Activated CD8-positive, alpha-beta T cell treated with anti-CD3 and anti-CD28 coated beads, Interleukin-2, amount 10 ng/mL, durations not matched to agents 7 days and 5 days (primary cell): ENCODE measurements at places on chromosomes 7 and 10. TPM values are rescaled to one million over a fixed set of nuclear protein-coding genes. Genes with fewer than 3 reads are reported as not detected.
A peak's percentile ranks its signal among the peaks of the same experiment; 100 is the strongest.

LRRN3 gene
- 204 TPM for total RNA-seq

FAM13C gene
- total RNA-seq, result not detected

VWDE gene
- 3.2 TPM for total RNA-seq

PRF1 gene
- total RNA-seq, result 272 TPM

CHPF2 gene
- total RNA-seq, result 34.7 TPM

CACNA2D1 gene
- total RNA-seq, result not detected

GHRHR gene
- total RNA-seq, result not detected

- no peaks in the 10 kb centered on the region for H3K4me1 ChIP-seq
- H3K27me3 ChIP-seq, result no peaks in the 10 kb centered on the region
- no peak for DNase-seq
These were observed 18.7 kb upstream of the GET4 start for GRCh38 chr7:857661-858060.

DNA sequence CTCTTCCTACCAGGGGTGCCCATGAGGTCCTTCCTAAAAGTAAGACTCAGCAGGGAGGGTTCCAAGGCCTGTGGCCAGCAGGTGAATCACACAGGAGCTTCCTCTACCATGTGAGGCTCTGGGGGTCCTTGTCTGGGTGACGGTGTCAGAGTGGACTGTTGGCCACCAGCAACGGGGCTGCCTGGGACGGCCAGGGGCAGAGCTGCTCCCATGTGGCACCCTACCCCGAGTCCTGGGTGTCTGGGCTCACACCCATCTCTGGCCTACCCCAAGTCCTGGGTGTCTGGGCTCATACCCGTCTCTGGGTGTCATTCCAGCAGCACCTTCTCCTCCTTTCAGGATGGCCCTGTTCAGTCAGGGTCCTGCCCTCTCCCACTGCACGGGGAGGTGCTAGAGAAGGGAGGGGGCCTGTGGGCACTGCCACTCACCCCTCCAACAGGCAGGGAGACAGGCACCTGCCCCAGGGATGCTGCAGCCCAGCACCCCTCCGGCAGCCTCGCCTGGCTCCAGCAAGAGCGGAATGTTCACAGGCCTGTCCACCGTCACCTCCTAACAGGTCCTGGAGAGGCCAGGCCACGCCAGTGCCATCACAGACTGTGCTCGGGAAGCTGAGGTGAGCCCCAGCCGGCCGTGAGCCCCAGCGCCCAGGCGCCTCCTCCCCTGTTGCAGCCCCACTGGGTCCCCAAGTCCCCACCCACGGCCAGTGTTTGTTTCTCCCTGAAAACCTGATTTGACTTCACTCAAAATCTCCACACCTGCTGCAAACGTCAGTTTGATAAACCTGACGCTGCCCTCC lies 143.7 kb downstream of the PTPRN2 start:
- H3K27me3 ChIP-seq, result no peaks in the 10 kb centered on the region
- H3K4me1 ChIP-seq, result no peaks in the 10 kb centered on the region
- DNase-seq, result no peak
- H3K36me3 ChIP-seq, result no peaks in the 10 kb centered on the region

DNA sequence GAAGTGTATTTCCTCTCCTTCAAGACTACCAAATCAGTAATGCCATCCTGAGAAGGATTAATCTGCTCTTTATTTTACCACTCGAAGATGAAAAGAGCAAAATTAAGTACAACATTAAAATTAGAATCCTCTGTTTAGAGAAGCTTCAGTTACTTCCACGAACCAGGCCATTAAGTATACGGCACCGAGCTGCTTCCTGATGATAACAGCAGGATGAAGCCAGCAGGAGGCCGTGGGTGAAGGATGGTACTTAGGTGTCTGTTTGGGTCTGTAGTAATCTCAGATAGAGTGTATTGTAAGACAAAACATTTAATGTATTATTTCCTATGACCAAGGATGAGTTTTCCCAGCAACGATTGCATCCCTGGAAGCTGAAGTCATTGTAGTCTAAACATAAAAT lies 362.8 kb downstream of the SFMBT2 start:
- H3K4me1 ChIP-seq, result peaks cover 34% of the 10 kb centered on the region
- H3K4me3 ChIP-seq, result no peak overlapping the region
- no peak overlapping the region for H3K27ac ChIP-seq
- H3K27me3 ChIP-seq, result peaks cover 2% of the 10 kb centered on the region
- H3K36me3 ChIP-seq, result peaks cover 22% of the 10 kb centered on the region
- DNase-seq, result no peak

- peak overlapping the region; percentile 94 for H3K4me3 ChIP-seq
- peak overlapping the region; percentile 90 for H3K27ac ChIP-seq
- peak; percentile 43 for DNase-seq
- H3K27me3 ChIP-seq, result no peaks in the 10 kb centered on the region
- H3K36me3 ChIP-seq, result peaks cover 23% of the 10 kb centered on the region
- peaks cover 47% of the 10 kb centered on the region for H3K4me1 ChIP-seq
These were observed 652 bp downstream of the PCGF5 start for GRCh38 chr10:91220954-91221675.

DNA sequence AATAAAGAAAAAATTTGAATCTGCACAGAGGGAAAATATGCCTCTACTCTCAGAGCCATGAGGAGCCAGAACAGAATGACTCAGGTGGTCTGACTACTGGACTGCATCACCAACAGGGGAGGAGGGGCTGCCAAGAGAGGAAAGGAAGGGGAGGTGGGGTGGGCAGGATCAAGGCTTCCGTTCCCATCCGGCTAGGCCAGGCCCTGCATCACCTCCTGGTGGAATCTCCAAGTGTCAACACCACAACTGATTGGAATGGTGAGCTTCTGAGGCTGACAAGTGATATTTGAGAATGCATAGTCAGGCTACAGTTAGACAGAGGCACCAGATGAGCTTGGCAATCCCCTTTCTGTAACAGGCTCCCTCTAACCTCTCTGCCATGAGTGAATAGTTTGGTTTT lies 10.4 kb upstream of the GPR26 start:
- no peak overlapping the region for H3K27ac ChIP-seq
- H3K36me3 ChIP-seq, result no peaks in the 10 kb centered on the region
- H3K4me1 ChIP-seq, result no peaks in the 10 kb centered on the region

DNA sequence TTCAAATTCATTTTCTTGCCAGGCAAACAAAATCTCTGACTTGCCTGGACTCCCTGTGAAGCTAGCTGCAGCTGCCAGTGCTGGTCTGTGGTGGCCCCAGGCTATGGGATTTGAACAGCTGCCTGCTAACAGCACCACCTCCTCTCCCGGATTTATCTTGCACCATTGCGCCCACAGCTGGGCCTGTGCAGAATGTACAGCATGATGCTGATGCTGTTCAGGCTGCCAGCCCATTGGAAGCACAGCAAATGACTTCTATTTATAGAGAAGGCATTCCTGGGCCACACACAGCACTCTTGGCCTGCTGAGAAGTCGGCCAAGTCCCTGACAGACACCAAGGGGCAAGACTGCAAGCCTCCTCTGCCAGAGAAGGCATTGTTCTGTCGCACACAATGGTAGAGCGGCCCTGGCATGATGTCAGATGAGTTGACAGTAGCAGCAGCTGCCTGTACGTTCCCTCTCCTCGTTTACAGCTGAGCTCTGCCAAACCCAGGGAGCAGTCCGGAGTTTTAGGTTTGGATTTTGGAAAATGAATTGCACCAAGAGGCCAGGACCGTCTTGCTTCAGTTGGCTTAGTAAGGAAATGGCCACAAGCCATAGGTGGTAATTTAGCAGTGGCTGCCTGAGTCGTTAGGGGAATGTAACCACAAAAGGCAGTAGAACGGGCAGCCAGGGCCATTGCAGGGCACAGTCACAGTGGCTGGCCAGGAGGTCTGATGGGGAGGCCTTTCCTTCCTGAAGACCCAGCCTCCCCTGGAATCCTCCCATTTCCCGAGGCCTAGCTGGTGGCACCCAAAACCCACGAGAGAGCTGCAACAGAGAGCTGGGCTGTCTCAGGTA lies 38.5 kb downstream of the MTURN start:
- no peak overlapping the region for H3K4me3 ChIP-seq
- H3K27ac ChIP-seq, result no peak overlapping the region
- no peak for DNase-seq
- H3K4me1 ChIP-seq, result no peaks in the 10 kb centered on the region

- no peaks in the 10 kb centered on the region for H3K36me3 ChIP-seq
- H3K27me3 ChIP-seq, result peaks cover 27% of the 10 kb centered on the region
- DNase-seq, result no peak
- H3K4me1 ChIP-seq, result peaks cover 17% of the 10 kb centered on the region
These were observed 3.7 kb downstream of the FLNC start for GRCh38 chr7:128833946-128834325.

GRCh38 chr10:23610626-23611307 lies 171.9 kb downstream of the OTUD1 start:
- no peaks in the 10 kb centered on the region for H3K36me3 ChIP-seq
- H3K27me3 ChIP-seq, result no peaks in the 10 kb centered on the region
- DNase-seq, result no peak

DNA sequence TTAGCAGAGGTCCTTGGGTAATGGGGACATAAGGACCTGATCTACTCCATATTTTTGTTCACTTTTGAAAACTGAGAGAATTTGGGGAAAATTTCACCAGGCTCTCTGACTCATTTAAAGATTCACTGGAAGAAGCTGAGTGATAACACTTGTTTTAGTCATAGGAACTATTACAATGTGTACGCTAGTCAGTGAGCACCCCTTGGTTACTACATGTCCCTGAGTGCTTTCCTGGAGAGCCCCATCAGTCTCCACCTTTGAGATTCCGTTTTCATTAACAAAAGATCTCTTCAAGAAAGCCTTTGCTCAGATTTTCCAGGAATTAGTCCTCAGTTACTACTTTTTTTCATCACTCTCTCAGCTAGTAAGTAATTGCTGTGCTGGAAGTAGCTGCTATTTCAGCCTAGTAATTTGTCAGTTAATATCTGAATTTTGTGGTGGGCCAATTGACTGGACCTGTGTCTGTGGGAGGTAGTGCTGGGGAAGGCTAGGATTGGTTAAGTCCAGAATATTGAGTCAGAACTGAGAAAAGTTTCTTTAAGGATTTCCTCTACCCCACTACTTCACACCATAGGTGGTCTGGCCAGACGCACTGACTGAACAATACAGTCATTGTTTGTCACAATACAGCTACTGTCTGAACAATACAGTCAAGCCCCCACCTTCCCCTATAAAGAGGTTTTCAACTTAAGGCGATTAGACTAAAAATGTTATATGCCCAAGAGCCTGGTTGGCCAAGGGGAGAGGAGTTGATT lies 235.0 kb downstream of the CCDC7 start:
- H3K27ac ChIP-seq, result no peak overlapping the region
- H3K27me3 ChIP-seq, result no peaks in the 10 kb centered on the region
- peaks cover 3% of the 10 kb centered on the region for H3K36me3 ChIP-seq
- H3K4me3 ChIP-seq, result no peak overlapping the region
- H3K4me1 ChIP-seq, result no peaks in the 10 kb centered on the region

DNA sequence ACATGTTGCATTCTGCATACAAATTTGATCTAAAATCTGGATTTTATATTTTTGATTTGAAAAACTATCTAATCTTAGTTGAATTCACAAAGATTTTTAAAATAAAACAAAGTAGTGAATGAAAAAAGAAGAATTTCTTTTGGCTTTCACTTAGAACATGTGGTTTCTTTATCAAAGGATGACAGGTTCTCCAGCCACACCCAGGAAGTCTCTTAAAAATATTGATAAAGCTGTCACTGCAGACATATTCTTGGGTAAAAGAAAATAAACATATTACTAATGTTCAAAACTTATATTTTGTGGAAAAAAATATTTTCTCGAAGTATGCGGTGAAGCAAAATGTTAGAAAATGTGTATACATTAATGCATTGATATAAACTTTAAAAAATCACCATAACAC lies 44.3 kb downstream of the ARL4A start:
- peaks cover 2% of the 10 kb centered on the region for H3K36me3 ChIP-seq
- no peak overlapping the region for H3K4me3 ChIP-seq
- no peak overlapping the region for H3K27ac ChIP-seq
- H3K4me1 ChIP-seq, result peaks cover 24% of the 10 kb centered on the region
- DNase-seq, result no peak

DNA sequence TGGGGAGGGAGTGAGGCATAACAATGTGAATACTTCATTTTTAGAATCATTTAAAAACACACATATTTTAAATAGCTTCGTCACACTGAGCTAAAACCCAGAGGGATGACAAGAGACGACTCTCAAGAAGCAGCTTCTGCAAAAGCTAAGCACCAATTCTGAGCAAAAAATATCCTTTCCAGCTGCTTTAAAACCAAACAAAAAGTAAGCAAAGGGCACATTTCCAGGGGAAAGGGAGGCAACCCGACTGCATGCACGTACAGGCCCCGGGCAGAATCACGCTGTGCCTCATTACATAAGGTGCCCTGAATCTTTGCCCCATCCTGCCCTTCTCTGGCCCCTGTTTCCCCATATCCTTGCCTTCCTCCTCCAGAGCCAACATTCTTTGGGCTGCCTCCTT lies 78.4 kb downstream of the DGKI start:
- no peak for DNase-seq
- no peaks in the 10 kb centered on the region for H3K36me3 ChIP-seq
- no peaks in the 10 kb centered on the region for H3K27me3 ChIP-seq
- no peak overlapping the region for H3K27ac ChIP-seq
- no peak overlapping the region for H3K4me3 ChIP-seq

DNA sequence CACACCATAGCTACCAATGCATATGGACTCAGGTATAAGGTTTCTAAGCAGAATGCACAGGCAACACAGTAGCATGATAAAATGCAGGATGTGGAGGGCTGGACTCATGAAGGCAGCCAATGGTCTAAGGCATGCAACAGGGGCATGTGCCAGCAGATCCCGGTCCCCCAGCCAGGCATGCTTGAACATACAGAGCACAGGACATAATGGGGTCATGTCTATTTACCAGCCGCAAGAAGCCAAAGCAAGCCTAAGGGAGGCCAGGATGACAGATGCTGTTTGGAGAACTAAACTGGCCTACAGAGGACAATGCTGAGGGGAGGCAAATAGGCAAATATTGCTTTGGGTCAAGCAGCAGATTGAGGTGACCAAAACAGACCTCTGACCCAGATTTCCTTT lies 60.0 kb upstream of the PDLIM1 start:
- H3K27me3 ChIP-seq, result peaks cover 12% of the 10 kb centered on the region
- no peaks in the 10 kb centered on the region for H3K36me3 ChIP-seq
- no peak for DNase-seq
- H3K27ac ChIP-seq, result no peak overlapping the region
- no peak overlapping the region for H3K4me3 ChIP-seq

- DNase-seq, result no peak
- H3K4me1 ChIP-seq, result no peaks in the 10 kb centered on the region
- H3K4me3 ChIP-seq, result no peak overlapping the region
- no peaks in the 10 kb centered on the region for H3K36me3 ChIP-seq
These were observed 168.4 kb upstream of the KMT2E start for GRCh38 chr7:104845557-104845956.

DNA sequence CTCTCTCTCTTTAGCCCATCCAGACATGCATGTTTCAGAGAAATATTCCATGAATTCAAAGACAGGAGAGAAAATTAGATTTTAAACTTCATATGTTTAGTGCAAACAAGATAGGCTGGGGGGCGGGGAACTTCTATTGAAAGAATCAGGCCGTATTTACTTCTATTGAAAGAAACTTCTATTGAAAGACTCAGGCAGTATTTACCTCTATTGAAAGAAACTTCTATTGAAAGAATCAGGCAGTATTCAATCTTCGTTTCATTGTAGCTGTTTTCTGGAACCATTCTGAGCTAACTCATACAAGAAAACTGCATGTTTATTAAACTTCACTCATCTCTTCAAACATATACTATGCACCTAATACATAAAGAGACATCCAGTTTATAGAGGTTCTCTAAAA lies 123.1 kb downstream of the TYW1B start:
- no peak for DNase-seq
- no peaks in the 10 kb centered on the region for H3K27me3 ChIP-seq
- H3K27ac ChIP-seq, result no peak overlapping the region
- H3K4me3 ChIP-seq, result no peak overlapping the region
